ENCODE measurements at places on chromosomes 7 and 10. TPM values are rescaled to one million over a fixed set of nuclear protein-coding genes. Genes with fewer than 3 reads are reported as not detected.

DNA sequence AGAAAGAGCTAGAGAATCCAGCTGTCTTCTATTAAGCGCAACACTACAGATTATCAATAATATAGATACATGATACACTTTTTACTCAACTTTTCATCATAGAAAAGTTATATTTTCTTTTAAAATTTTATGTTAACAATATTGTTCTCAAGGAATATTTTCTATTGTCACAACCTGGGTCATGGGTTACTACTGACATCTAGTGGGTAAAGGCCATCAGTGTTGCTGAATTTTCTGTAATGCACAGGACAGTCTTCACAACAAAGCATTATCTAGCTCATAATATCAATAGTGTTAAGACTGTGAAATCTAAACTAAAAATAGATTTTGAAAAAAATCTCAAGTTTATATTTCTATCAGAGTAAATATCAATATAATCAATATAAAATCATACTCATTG is 209.8 kb downstream of the ZNF33B start:
- H3K27me3 ChIP-seq = peaks cover 13% of the 10 kb centered on the region
- H3K36me3 ChIP-seq = no peaks in the 10 kb centered on the region
- H3K4me1 ChIP-seq = no peaks in the 10 kb centered on the region
- no peak for DNase-seq

DNA sequence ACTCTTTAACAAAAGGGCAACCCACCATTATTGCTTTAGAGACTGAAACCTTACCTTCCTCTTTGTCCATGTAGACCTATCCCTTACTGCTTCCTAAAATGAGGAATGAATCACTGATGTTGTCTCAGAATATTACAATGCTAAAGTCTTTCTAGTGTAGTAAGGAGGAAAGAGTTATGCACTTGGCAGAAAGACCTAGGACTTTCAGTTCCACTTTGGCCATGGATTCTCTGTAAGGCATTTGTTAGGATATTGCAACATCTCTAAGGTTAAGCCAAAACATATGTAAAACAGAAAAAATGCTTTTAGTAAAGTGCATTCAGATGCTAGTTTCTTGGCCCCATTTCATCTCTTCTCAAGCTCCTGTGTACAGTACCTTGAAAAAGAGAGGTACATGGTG is 230.9 kb downstream of the PARD3 start:
- H3K36me3 ChIP-seq = no peaks in the 10 kb centered on the region
- no peak overlapping the region for H3K27ac ChIP-seq
- no peaks in the 10 kb centered on the region for H3K27me3 ChIP-seq
- DNase-seq = no peak

The ACADSB gene
- 94.5 TPM for total RNA-seq

DNA sequence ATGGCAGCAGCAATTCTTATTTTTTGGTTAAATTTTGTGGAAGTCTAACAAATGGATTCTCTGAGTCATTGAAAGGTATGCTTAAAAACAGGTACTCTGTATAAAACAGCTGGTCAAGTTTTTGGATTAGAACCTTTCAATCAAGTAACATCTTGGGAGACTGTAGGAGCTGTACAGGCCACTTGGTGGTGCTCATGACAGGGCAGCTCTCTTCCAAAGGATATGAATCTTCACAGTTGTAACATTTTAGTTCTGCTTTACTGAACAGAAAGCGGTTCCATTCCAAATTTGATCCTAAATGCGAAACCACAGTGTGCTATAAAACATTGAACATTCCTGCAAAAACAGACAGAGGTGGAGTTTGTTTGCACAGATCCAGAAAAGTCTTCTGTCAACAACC is 44.5 kb upstream of the AGR3 start:
- no peak overlapping the region for H3K4me3 ChIP-seq
- no peaks in the 10 kb centered on the region for H3K27me3 ChIP-seq
- peaks cover 15% of the 10 kb centered on the region for H3K4me1 ChIP-seq
- no peak overlapping the region for H3K27ac ChIP-seq

GRCh38 chr7:149685455-149685854 is 87.9 kb downstream of the ZNF467 start:
- no peak overlapping the region for H3K27ac ChIP-seq
- DNase-seq = no peak
- no peaks in the 10 kb centered on the region for H3K36me3 ChIP-seq
- no peaks in the 10 kb centered on the region for H3K4me1 ChIP-seq
- H3K27me3 ChIP-seq = peaks cover 39% of the 10 kb centered on the region

DNA sequence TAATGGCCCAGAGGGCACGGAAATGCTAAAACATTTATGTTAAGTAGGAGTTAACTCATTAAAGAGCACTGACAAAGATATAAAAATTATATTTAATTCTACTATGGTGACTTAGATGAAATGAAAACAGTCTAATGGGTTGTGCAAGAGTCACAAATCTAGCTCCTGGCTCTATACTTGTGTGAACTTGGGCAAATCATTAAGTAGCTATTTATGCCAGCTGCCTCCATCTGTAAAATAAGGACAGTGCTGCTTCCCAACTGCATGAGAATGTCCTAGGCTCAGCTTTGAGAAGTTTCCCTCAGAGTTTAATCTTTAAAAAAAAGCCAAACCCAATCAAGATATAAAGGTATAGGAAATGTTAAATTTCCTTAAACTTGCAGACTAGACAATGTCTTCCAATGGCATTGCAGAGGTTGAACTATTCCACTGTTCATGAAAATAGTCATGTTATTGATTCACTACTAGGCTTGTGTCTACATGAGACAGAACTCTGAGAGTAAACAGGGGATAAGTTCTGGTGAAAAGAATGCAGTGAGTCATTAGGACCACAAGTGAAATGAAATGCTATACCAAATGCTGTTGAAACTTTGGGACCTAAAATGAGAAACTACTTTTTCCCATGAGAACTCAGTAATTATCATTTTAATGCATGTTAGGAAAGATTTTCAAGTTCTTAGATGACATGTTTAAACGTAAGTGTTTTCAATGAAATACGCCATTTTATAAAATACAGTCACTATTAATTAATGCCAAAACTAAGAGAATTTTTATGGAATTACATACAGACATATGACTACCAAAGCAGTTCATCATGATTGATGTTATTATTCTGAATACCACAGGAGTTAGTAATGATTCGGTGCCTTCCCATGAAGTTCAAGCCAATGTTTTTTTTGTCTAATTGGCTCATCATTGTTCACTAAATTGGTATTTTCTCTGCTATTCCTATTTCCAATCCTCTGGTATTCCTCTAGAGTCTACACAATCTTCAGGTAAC is 84.2 kb downstream of the CDK6 start:
- peaks cover 22% of the 10 kb centered on the region for H3K4me1 ChIP-seq
- no peak overlapping the region for H3K27ac ChIP-seq
- no peak for DNase-seq
- H3K4me3 ChIP-seq = no peak overlapping the region

GRCh38 chr10:82934429-82934828 is 1059.4 kb downstream of the NRG3 start:
- H3K27ac ChIP-seq = no peak overlapping the region
- no peaks in the 10 kb centered on the region for H3K36me3 ChIP-seq
- H3K4me3 ChIP-seq = no peak overlapping the region
- no peaks in the 10 kb centered on the region for H3K4me1 ChIP-seq

DNA sequence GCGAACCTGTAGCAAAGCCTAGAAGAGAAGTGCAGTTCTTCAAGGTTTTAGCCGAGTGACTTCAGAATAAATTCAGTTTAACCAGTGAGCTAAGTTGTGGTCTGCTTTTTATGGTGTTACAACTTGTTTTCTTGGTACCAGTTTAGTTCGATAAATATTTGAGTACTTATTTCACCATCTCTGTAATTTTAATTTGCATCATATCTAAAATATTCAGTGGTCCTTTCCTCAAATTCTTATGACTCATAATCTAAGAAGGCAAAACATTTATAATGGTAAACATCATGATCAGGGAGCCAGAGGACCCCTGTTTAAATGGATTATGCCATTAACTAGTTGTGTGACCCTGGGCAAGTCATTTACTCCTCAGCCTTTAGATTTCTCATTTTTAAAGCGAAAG is 4.1 kb upstream of the BMPER start:
- DNase-seq = no peak
- H3K27ac ChIP-seq = no peak overlapping the region
- H3K27me3 ChIP-seq = peaks cover 51% of the 10 kb centered on the region
- H3K36me3 ChIP-seq = no peaks in the 10 kb centered on the region

- no peak for DNase-seq
- H3K36me3 ChIP-seq = no peaks in the 10 kb centered on the region
- peaks cover 10% of the 10 kb centered on the region for H3K27me3 ChIP-seq
- no peak overlapping the region for H3K27ac ChIP-seq
These were observed 35.5 kb downstream of the GPRIN2 start for GRCh38 chr10:46520941-46521340.

The BHLHA15 gene
- not detected for total RNA-seq

DNA sequence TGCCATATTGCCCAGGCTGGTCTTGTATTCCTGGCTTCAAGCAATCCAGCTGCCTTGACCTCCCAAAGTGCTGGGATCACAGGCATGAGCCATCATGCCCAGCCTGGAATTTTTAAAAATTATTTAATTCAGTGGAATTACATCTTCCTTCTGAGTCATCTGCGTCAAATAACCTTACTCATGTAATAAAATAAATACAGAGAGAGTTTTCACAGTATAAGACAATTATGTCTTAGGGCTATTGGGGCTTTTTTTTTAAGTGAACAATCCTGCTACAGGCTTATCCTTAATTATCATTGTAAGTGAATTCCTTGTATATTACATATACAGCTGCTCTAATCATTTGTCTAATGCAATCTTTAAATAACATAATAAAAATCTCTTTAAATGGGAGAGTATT is 108.3 kb downstream of the MAPK8 start:
- H3K4me1 ChIP-seq = no peaks in the 10 kb centered on the region
- peaks cover 14% of the 10 kb centered on the region for H3K36me3 ChIP-seq

Data from heart right ventricle (tissue), 16 donors.